ENCODE measurements at places on chromosomes 3 and 15.
A peak's percentile ranks its signal among the peaks of the same experiment; 100 is the strongest.

DNA sequence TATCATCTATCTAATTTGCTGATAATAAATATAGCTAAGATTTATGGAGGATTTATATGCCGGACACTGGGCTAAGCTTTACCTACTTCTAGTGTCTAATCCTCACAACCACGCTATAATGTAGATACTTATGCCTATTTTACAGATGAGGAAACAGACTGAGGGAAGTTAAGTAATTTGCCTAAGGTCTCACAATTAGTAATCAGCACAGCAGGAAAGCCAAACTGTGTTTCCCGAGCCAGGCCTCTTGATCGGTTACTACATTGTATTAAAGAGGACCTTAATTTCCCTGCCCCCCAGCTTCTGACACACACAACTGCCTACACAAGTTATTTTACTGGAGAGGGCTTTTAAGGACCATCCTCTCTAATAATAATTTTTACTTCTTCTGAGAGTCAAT lies 40.9 kb downstream of the ONECUT1 start:
- no peak for DNase-seq

DNA sequence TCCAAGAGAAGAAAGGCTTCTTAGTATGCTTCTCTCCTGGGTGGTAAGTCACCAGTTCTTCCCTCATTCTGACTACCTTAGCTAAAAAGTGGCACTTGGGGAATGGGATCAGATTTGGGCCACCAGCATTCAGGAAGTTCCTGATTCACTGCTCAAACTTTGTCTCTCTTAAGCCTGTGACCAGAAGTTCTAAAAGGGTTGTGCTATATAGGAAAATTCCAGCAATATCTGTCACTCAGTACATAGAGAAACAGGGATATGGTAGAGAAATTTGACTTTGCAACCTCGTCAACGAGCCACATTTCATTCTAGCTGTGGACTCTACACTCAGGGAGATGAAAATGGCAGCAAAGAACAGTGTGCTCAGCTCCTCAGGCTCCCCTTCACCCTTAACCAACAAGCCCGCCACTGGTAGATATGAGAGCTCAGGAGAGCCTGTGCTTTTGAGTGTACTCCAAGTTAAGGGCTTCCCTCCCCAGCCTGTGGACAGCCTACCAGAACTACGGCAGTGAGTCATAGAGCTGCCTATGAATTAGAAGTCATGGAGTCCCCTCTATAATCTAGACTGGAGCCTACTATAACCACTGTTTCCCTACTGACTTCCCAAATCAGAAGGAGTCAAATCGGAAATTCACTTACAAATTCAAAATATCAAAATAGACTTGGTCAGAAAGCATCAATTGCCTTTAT lies 52.6 kb upstream of the MYO5C start:
- no peak for DNase-seq

GRCh38 chr3:99639579-99639978 lies 1.2 kb downstream of the COL8A1 start:
- peak; percentile 27 for DNase-seq

DNA sequence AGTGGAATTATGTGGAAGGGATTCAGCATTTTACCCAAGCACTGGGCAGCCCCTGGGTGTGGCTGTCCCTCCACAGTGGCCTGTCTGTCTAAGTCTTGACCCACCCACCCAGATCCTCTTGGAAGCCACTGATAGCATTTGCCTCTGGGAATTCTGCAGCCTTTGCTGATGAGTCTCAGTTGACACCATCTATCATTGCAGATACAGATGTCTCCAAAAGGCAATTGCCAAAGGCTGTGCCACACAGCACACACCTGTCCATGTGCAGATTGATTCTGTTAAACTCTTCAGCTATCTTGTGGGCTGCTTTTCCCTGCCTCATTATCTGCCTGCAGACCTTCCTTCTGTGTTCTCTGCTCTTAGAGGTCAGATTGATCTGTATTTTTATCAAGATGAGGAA lies 18.1 kb downstream of the CX3CR1 start:
- DNase-seq = no peak

- DNase-seq = no peak
Observed at GRCh38 chr3:27927882-27928281, 205.8 kb upstream of the EOMES start.
